ENCODE measurements at places on chromosomes 12 and 14.

GRCh38 chr12:122942637-122943036 lies 23.6 kb downstream of the ABCB9 start:
- no peak for DNase-seq

GRCh38 chr14:81235096-81235495 lies 14.3 kb upstream of the GTF2A1 start:
- no peak for DNase-seq

GRCh38 chr12:51726931-51727330 lies 121.6 kb downstream of the FIGNL2 start:
- DNase-seq = no peak

GRCh38 chr14:24403294-24403998 lies 4.6 kb downstream of the NYNRIN start:
- DNase-seq = no peak

DNA sequence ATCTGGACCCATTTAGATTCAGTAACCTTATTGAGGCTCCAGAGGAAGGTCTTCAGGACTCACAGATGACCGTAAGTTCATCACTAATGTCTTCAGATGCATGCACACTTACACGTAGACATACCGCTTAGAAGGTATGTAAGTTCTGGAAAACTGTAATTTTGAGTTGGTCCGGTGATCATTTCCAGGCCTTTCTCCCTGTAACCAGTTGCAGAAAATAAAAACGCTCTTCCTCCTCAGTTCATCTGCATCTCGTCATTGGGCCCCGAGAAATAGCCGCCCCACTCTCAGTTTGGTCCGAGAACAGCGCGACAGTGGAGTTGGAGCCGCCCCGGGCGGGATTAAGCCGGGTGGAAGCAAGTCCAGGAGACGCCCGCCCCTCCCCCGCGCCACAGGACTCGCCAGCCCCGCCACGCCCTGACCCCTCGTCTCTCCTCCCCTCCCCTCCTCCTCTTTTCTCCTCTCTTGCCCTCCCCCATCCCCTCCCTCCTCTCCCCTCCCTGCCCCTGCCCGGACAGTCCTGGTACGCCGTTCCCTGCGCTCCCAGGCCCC lies 83.7 kb downstream of the TNFAIP2 start:
- no peak for DNase-seq

DNA sequence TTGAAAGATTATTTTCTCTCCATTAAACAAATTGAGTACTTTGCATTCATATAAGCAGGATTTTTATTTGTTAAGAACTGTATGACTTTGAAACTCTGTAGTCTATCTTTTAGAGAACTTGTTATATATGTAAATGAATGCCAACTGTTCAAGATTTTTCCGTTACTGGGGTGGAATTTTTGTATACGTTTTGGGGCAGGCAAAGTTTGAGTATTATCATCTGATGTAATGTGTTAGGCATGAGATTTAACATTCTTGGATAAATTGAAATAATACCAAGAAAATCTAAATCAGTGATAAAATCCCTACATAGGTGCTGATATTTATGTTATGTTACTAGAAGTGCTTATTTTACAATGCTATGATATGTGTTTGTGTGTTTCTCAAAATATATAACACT lies 8.4 kb downstream of the CNOT2 start:
- no peak for DNase-seq

DNA sequence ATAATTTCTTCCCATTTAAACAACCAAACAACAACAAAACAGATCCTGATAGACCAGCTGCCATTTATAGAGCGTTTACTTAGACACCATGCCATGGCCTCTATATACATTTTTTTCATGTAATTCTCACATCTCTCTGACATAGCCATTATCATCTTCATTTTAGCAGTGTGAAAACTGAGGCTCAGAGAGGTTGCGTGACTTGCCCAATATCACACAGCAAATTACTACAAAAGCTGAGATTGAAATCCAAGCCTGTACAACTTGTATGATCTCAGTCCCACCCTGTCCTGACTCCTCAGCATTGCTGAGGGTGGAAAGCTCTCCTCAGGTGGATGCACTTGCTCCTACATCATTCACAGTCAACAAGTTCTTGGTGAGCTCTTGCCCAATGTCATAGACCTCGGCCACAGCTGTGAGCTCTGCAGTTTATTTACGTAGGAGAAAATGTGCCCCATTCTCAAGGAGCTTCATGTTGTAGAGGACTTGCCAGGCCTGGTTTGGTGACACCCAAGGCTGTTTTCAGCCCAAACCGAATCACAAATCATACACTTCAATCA lies 55.5 kb downstream of the CRACR2A start:
- DNase-seq = no peak

DNA sequence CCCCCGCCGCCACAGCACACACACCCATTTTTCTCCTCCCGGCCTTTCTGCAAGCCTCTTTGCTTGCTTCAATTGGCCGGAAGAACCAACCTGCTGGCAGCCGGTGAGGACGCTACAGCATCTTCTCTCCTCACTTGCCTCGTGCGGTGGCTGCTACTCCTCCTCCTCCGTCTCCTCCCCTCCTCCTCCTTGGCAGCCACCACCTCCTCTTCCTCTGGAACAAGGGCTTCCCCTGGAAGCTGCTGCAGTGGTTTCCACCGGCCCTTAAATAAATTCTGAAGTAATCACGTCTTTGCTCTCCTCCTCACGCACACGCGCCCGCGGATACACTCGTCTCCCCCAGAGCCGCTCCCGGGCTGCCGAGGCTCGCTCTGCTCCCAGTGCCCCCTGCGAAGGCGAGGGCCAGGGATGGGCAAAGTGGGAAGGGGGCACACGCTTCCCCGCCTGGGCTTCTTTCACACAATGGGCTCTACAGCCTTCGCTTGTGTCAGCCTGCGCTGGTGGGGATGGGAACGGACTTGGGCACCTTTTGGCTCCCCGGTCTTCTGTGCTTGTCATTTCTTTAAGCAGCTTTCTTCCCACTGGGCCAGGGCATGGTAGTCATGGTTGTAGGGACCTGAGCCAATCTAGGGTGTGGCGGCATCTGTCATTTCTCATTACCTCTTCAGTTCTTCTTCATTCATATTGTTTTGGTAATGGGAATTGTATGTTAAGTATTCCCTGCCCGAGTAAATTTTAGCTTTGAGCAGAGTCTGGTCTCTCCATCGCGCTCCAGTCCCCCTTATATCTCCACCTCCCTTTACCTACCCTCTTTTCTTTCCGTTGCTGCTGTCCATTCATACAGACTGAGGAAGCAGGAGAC lies at the start of gene PPFIA2:
TSS of gene PPFIA2 (minus strand) at position 161 of the 862 bp plus-strand sequence.
- no peak for DNase-seq

- DNase-seq = no peak
Measured at GRCh38 chr12:23084236-23084995, 459.4 kb downstream of the ETNK1 start.

- no peak for DNase-seq
Measured at GRCh38 chr12:98740751-98741150, 95.7 kb downstream of the APAF1 start.

DNA sequence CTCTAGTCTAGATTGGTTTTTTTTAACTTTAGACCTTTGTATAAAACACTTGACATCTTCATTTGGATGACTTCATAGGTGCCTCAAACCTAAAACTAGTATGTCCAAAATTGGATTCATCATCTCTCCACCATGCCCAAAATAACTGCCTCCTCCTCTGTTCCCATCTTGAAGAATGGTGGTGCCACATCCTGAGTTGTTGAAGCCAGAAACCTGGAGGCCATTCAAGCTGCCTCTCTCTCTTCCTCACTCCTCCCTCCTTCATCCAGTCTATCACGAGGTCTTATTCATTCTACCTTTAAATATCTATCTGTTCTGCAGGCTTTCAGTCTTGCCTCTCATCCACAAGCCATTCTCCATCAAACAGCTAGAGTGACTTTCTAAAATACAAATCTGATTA lies 26.5 kb upstream of the USP44 start:
- DNase-seq = no peak

DNA sequence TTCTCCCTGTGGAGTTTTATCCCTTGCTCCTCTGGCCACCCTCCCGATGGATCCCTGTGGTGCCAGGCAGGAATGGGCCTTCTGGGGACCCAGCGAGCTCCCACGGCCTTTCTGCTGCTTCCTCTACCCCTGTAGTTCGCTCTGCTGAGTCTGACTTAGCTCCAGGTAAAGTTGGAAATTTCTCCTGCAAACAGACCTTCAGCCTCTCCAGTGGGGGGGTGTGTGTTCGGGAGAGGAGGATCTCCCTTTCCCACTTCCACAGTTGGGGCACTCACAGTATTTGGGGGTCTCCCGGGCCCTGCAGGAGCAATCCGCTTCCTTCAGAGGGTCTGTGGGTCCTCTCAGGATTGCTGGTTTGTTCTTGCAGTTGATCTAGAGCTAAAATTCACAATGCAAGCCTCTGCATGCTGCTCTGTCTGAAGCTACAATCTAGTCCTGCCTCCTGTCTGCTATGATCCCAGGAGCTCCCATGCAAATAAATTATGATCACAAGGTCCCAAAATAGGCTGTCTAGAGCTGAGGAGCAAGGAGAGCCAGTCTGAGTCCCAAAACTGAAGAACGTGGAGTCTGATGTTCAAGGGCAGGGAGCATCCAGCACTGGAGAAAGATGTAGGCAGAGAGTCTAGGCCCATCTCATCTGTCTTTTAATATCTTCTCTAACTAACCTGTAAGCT lies 18.3 kb downstream of the MTRFR start:
- no peak for DNase-seq

DNA sequence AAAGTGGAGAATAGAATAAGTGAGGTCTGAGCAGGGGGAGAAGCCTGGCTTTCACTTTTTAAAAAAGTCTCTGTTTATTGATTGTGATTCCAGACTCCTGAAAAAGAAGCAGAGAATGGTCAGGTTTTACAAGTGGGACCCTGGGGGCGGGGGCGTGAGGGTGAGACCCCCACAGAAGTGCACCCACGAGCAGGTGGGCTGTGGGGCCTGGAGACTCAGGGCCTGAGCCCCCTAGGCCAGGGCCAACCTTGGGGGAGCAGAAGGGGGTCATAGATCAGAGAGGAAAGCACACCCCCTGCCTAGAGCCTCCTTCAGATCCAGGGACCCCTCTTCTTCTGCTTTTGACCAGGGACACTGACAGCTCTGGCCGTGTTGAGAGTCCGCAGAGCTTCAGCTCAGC lies 180.3 kb downstream of the ADGRD1 start:
- DNase-seq = no peak

GRCh38 chr12:2363836-2364609 lies 311.2 kb downstream of the CACNA1C start:
- no peak for DNase-seq

DNA sequence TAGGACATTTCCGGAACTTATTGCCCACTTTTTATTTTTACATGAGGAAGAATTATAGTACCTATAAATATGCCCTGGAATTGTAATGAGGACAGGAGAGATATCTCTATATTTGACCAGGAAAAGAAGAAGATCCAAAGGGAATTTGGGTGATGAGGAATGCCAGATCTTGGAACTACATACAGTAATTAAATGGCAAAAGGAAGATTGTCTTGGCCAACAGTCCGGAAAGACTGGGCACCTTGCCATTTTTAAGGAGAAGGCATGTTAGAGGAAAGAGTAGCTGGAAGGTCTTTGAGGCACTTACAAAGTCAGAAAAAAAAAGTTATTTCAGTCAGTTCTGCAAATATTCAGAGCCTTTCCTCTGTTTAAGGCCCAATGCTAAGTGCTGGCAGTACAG lies 616.4 kb downstream of the MED13L start:
- no peak for DNase-seq

GRCh38 chr14:61347826-61348443 lies 26.6 kb downstream of the PRKCH start:
- DNase-seq = no peak

DNA sequence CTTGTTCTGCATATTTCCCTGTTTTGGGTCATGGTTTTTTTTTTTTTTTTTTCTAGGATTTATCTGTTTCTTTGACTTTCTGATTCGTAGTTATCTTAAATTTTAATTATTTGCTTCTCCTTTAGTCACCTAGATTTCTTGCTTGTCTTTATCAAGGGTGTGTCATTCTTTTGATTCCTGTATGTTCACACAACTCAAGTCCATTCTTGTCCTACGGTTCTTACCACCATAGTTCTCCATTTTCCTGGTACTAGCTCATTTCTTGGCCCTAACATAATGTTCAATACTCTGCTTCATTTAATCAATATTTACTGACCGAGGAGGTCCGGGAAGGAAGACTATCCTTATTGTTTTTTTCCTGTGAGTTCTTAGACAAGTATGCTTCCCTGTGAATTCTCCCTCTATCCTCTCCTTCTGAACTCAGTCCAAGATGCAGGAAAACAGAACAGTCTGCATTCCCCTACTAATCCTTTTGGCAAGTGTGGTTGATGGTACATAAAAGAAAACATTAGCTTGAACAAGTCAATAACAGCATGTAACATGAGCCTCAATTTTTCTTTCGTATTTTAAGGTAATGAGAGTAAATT lies 1346.4 kb upstream of the SEL1L start:
- no peak for DNase-seq

GRCh38 chr14:90383731-90384542 lies 12.9 kb upstream of the CALM1 start:
- peak; percentile 29 for DNase-seq

- DNase-seq = no peak
Measured at GRCh38 chr12:103348935-103349334, 146.8 kb downstream of the C12orf42 start.

GRCh38 chr12:92769124-92769901 lies 66.5 kb downstream of the PLEKHG7 start:
- no peak for DNase-seq

- DNase-seq = peak; percentile 28
Measured at GRCh38 chr14:44961151-44961553, 595 bp downstream of the KLHL28 start.

GRCh38 chr12:2332236-2332635 lies 279.4 kb downstream of the CACNA1C start:
- DNase-seq = no peak

- DNase-seq = no peak
Measured at GRCh38 chr12:56103066-56103711, 1.2 kb upstream of the PA2G4 start.

DNA sequence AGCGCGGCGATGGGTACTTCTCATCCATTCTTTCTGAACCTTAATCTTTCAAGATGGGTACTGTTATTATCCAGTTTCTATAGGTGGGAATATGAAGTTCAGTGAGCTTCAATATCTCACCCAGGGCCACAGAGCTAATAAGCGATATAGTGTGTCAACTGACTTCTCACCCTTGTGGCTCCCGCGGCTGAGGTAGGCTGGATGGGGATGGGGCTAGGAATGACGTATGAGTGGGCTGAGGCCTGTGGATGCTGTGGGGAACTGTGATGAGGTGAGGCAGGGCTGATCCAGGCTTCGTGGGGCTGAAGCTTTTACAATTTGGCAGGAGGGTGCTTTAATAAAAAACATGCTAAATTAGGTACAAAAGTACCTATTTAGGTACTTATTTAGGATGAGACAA lies 32.9 kb upstream of the ATP23 start:
- DNase-seq = no peak
